ENCODE measurements at places on chromosomes 7 and 10.

GRCh38 chr7:42747044-42747443 lies 164.8 kb downstream of the C7orf25 start:
- no peak for DNase-seq

DNA sequence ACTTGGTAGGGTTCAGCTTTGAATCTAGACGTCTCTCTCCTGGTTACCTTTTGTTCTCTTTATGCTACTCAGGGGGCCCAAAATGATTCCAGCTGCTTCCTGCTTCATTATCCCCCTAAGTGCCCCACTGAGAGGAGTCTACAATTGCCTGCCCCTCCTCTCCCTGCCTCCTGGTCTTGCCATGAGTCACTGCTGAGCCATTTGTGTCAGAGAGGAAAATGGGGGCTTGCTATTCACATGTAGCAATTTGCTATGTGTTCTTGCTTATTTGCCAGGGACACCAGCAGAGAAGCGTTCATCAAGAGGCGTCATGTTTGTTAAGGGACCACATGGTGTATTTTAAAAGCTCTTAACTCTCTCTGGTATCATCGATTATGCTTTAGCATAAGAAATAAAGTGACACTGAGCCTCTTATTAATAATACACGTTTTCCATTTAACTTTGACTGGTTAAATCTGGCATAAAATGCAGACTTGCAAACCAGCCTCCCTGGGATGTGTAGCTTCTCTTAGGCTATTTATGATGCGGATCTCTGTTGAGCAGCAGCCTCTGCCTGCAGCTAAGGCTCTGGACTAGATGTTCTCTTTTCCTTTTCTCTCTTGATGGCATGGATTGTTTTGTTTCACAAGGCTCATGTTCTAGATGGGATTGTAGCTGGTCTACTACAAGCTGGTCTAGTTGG lies 239.3 kb downstream of the AUTS2 start:
- no peak for DNase-seq

DNA sequence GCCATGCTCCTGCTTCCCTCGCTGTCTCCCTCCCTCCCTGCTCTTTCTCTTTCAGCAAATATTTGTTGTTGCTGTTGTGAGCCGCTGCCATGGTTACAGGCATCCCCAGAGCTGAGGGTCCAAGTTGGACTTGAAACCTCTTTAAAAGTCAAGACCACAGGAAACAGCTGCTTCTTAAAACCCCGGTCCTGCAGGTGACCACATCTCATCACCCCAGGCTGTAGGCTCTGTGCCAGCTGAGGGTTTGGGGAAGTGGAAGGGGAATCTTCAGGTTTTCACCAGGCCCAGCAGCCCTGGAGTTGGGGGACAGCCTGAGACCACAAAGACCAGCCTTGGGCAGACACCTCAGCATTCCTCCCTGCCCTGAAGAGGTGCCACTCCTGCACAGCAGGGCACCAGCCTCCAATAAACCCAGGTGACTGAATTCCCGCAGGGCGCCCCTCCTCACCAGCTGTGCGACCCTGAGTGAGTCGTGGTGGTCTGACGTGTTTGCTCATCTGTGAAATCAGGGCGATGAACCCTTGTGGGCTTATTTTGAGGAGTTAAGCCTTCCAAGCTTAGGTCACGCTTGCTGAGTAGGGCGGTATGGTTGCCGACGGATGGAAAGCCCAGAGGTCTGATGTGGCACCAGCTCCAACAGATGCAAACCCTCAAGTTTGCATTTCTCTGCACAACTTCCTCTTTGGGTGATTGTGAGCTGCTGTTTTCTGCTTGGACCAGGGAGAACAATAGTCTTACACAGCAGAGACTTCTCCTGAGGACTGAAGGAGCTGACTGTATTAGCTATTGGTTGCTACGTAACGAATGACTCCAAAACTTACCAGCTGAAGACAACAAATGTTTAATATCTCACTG lies 24.8 kb downstream of the NPTX2 start:
- DNase-seq, result no peak

GRCh38 chr10:50387732-50388073 lies 136.4 kb upstream of the ASAH2 start:
- DNase-seq, result no peak

DNA sequence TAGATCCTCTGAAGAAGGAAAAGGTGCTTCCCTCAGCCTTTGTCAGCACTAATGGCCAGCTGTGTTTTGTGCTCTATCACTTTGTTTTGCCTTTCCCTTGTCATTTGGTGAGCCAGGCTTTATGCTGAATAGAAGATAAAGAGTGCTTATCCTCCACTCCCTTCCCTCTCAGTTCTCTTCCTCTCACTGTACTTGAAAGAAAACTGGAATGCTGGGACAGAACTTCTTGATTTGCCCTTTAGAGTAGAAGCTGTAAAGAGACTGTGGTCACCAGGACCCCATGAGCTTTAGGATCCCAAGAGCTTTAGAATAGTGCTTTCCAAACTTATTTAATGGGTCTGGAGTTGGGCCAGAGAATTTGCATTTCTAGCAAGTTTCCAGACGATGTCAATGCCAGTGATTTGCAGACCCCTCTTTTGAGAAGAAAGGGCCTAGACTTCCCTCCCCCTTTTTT lies 81.4 kb downstream of the LRRC4 start:
- DNase-seq, result no peak

DNA sequence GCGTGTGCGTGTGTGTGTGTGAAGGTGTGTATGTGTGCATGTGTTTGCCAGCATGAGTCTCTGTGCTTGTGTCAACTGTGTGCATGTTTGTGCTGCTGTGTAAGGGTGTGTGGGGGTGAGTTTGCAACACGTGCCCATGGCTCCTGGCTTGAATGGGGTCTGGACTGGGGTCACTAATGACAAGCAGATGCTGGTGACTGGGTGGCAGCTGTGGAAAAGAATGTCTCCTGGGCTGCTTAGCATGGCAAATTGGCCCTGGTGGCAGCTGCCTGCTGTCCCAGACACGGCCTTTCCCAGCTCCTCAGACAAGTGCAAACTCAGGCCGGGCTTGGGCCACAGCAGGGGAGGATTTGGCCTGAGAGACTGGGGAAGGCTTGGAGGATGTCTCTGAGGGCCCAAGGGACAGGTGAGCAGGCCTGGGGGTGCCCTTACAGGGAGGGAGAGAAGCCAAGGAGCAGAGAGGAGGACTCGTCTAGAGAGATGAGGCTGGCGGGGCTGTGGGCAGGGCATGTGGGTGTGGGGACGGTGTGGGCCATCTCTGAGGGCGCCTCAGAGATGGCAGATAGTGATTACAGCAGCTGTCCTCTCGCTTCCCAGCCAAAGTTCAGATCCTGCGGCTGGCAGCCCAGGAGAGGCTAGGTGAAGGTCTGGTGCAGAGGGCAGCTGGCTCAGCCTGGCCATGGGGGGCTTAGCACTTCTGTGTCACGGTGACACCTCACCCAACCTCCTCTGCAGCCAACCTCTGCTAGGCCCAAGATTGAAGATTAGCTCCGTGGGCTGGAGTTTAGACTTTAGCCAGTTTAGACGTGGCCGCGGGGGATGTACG lies 1.5 kb downstream of the AQP1 start:
- no peak for DNase-seq

- no peak for DNase-seq
These were observed 23.0 kb upstream of the ZNF488 start for GRCh38 chr10:47406870-47407691.

- no peak for DNase-seq
These were observed 1.3 kb downstream of the PTPRZ1 start for GRCh38 chr7:121874298-121874697.

DNA sequence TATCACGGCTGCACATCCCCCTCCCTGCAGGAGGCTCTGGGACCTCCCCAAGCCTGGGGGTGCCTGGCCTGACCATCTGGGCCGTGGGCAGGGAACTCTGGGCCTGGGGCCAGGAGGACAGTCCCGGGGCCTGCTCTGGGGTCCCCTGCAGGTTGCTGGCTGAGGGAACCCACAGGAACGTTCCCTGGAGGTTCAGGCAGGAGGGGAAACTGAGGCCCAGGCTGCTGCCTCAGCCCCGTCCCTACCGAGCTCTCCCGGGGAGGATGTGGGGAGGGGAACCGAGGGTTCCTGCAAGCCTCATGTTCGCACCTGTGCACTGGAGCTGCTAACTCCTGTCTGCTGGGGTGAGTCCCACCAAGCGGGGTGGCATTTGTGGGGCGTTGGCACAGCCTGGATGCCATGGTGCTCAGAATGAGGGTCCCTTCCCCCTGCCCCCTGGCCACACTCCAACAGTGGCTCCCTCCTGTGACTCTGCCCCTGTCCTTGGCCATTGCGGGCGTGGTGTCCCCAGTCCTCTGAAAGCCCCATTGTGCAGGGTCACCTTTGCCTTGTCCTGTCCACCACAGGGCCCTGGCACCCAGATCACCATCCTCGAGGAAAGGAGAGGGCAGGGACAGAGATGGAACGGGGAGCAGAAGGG lies 9.4 kb downstream of the ELFN1 start:
- DNase-seq, result no peak

GRCh38 chr7:33529070-33529469 lies 376.3 kb upstream of the BMPER start:
- no peak for DNase-seq
